ENCODE measurements at places on chromosomes 5 and 9. TPM values are rescaled to one million over a fixed set of nuclear protein-coding genes. Genes with fewer than 3 reads are reported as not detected.

The CACNA1B gene
- total RNA-seq: under 0.01 TPM

The SLC24A2 gene
- under 0.01 TPM for total RNA-seq

The SIMC1 gene
- total RNA-seq: 5.1 TPM

The IGIP gene
- total RNA-seq: 10.5 TPM

The FKTN gene
- total RNA-seq: 21.0 TPM

The NME5 gene
- total RNA-seq: 5.9 TPM

All from osteoblast (primary cell).